ENCODE measurements at places on chromosomes 2 and 18.

GRCh38 chr2:140136366-140136765, 1356.2 kb upstream of the NXPH2 start:
- DNase-seq, result no peak

DNA sequence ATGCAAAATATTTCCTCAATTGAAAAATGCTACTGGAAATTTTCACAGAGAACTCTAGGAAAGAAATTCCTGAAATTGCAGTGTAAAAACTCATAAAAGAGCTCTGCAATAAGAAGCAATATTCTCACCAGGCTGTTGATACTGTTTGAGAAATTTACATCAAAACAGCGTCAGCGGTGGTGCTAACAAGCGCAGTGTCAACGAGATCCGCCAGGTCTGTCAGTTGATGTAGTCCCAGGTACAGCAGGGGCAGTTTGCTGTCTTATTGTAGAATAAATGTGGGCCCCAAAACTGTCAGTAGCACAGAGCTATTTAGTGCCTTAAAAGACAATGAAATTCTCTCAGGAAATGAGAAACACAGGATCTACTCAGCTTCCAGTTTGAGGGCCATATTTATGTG, 611.2 kb downstream of the ARHGAP15 start:
- DNase-seq, result no peak

DNA sequence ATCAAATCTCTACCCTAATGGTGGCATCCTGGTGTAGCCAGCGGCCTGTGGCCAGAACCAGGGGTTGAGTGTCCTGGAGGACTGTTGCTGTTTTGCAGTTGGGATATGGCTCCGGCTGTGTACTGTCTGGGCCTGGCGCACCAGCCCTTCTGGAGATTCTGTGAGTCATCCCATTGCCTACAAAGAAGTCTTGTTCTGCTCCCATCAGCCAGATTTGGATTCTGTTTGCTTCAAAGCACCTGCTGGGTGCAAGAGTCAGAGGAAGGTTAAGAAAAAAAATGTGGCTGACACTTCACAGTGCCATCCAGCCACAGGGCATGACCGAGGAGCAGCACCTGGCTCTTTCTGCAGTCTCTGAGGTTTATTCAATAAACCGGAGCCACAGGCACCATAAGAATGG, 41.0 kb upstream of the ASAP2 start:
- DNase-seq, result no peak

DNA sequence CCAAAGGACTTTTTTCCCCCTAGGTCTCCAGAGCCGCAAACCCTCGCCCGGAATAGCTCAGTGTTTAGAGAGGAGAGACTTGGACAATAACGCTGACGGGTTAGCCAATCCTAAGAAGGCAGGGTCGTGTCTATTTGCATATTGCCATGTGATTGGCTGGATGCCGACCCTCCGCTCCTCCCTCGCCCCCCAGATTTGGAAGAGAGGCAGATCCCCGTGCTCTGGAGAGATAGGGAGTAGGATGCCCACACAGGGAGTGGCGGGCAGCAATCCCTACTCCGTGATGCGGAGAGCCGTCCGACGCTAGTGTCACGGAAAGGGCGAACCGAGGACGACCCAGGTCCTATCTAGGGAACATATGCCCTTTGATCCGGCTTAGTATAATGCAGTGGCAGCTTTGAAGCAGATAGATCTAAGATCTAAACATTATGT, 1.4 kb downstream of the WNT6 start:
- DNase-seq, result no peak

DNA sequence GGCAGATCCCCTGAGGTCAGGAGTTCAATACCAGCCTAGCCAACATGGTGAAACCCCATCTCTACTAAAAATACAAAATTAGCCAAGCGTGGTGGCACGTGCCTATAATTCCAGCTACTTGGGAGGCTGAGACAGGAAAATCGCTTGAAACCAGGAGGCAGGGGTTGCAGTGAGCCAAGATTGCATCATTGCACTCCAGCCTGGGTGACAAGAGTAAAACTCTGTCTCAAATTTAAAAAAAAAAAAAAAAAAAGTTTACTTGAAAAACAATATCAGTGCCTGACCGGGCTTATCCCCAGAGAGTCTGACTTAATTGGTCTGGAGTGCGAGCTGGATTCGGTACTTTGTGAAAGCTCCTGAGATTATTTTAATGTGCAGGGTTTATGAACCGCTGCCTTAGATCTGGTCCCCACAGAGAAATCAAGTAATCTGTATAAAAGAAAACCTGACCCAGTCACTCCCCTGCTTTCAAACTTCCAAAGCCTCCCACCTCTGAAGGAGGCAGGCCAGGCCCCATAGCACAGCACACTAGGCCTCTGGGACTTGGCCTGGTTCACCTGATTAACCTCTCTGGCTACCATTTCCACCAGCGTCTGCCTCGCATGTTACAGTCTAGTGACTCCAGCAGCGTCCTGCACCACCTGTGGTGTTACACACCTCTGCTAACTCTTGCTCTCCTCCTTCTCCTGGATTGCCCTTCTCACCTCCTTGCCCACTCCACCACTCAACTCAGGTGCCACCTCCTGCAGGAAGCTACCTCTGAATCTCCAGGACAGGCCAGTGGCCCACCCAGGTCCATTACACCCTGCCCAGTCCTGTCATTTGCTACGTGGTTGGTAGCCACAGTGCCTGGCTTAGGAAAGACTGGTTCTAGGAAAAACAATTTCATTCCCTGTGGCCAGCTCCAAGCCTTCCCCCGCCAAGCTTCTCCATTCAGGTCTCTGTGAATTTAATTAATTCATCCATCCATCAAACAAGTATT, 114.3 kb upstream of the PPP1CB start:
- no peak for DNase-seq
